A549 treated with CORT108297 at 1 μM for 4 hours (cell line): ENCODE measurements at places on chromosomes 16 and 17. TPM values are rescaled to one million over a fixed set of nuclear protein-coding genes. Genes with fewer than 3 reads are reported as not detected.

The GRB7 gene
- 3.9 to 7.3 TPM (median 6.6 TPM) in 5 replicates for total RNA-seq

The NFATC3 gene
- total RNA-seq: 14.5 to 15.4 TPM (median 14.9 TPM) in 5 replicates

The TAC4 gene
- total RNA-seq: not detected in 5 replicates

The MYL4 gene
- total RNA-seq: 0.18 to 0.23 TPM in 2 of 5 replicates, not detected in the others

The SKAP1 gene
- 0.18 to 0.42 TPM (median 0.37 TPM) in 3 of 5 replicates, not detected in the others for total RNA-seq

The PPP1R1B gene
- 0.09 TPM in 1 of 5 replicates, not detected in the others for total RNA-seq

The CALB2 gene
- 5.0 to 7.7 TPM (median 5.9 TPM) in 5 replicates for total RNA-seq

The FBXW10B gene
- total RNA-seq: 2.7 to 4.2 TPM (median 4.1 TPM) in 5 replicates

The PRSS36 gene
- total RNA-seq: 0.58 to 1.1 TPM (median 0.72 TPM) in 5 replicates

The CEP295NL gene
- total RNA-seq: 0.36 to 0.55 TPM (median 0.49 TPM) in 5 replicates

The IL34 gene
- total RNA-seq: 0.48 to 1.1 TPM (median 0.72 TPM) in 5 replicates

The NPIPB2 gene
- 2.3 to 4.7 TPM (median 3.9 TPM) in 5 replicates for total RNA-seq

The MRM3 gene
- total RNA-seq: 43.3 to 50.5 TPM (median 44.2 TPM) in 5 replicates

The SLC5A11 gene
- 0.31 to 0.69 TPM (median 0.46 TPM) in 5 replicates for total RNA-seq

The TBX21 gene
- total RNA-seq: 0.04 to 0.15 TPM (median 0.09 TPM) in 5 replicates

The RNF112 gene
- 0.13 to 0.95 TPM (median 0.39 TPM) in 5 replicates for total RNA-seq

The GCGR gene
- total RNA-seq: 0.17 to 0.50 TPM (median 0.23 TPM) in 5 replicates

The TBC1D3 gene
- not detected in 5 replicates for total RNA-seq

The HYDIN gene
- total RNA-seq: 0.18 to 0.47 TPM (median 0.37 TPM) in 5 replicates

The RSL1D1 gene
- 208 to 313 TPM (median 213 TPM) in 5 replicates for total RNA-seq

The PLA2G10 gene
- total RNA-seq: 0.21 to 0.29 TPM (median 0.24 TPM) in 4 of 5 replicates, not detected in the other

The REXO5 gene
- total RNA-seq: 3.7 to 4.7 TPM (median 4.0 TPM) in 5 replicates

The STX1B gene
- total RNA-seq: 1.5 to 1.9 TPM (median 1.7 TPM) in 5 replicates

The RAB34 gene
- total RNA-seq: 227 to 270 TPM (median 264 TPM) in 5 replicates

The PRR35 gene
- total RNA-seq: 0.11 to 0.21 TPM (median 0.16 TPM) in 5 replicates

The SP6 gene
- total RNA-seq: 2.2 to 3.4 TPM (median 2.8 TPM) in 5 replicates
